Renal cortical epithelial cell (primary cell): ENCODE measurements at places on chromosomes 12 and 14. TPM values are rescaled to one million over a fixed set of nuclear protein-coding genes. Genes with fewer than 3 reads are reported as not detected.
A peak's percentile ranks its signal among the peaks of the same experiment; 100 is the strongest.

GRCh38 chr12:105072888-105073488, 11.3 kb downstream of the ALDH1L2 start:
- DNase-seq, result no peak

GRCh38 chr12:62192180-62192902, 67.9 kb upstream of the USP15 start:
- DNase-seq, result peak; percentile 77

- DNase-seq, result peak; percentile 78
These were observed 33.9 kb downstream of the BHLHE41 start for GRCh38 chr12:26090836-26091510.

DNA sequence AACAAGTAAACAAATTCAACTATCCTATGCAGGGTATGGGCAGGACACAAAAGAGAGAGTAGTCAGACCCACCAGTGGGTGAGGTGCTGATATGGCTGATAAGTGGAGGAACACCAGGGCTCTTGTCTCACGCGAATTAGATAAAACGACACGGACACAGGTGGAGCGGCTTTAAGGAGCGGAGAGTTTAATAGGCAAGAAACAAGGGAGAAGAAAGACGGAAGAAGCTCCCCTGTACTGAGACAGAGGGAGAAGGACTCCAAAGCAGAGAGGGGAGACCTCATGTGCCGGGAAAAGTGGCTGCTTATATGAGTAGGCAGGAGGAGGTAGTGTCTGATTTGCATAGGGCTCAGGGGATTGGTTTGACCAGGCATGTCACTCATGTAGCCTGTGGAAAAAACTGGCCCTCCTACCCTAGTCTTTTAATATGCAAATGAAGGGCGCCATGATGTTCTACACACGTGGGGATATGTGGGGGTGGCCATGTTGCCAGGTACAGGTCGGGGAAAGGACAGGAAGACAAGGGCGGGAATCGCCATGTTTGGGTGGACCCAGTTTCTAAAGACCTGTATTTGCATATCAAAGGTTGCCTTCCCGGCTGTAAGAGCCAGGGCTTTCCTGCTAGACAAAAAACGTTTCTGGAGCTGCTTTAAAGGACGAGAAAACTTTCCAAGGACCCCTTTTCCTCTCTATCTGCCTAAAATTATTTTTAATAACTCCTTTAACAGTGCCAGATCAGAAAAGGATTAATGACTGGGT, 28.8 kb downstream of the RPGRIP1 start:
- DNase-seq, result peak; percentile 96

DNA sequence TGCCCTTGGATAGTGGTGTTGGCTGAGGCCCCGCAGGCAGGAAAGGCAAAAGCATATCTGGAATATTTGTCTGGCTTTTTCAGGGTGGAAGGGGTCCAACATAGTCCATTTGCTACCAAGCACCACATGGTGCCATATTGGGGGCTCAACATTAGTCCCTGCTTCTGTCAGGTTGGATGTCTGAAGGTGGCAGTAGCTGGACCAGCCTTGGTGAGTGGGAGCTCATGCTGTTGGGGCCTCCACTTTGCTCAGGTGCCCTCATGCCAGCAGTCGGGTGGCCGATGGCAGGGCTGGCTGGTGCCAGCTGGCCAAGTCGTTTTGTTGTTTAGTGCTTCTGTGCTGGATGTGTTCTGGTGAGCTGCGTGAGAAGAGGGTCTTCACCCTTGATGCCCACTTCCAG, 135.3 kb downstream of the PAPOLA start:
- no peak for DNase-seq

DNA sequence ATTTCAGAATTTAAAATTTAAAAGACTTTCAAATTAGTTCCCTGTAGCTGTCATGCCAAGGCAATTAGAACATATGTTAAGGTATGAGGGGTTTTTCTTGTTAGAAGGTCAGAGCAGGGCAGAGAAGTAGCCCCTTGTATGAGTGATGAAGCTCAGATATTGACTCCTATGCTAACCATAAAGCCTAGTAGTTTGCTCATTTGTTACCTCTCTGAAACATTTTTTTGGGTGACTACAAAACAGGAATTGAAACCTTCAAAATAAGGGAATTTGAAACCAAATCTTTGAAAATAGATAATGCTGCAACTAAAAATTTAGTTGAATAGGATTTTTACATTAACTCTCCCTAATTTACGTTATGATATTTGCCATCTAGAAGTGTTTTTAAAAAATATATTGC, 333.5 kb downstream of the NAV3 start:
- DNase-seq, result no peak

GRCh38 chr14:70702161-70702560, 60.4 kb downstream of the TTC9 start:
- DNase-seq, result no peak

GRCh38 chr12:80192087-80192486, 92.8 kb downstream of the OTOGL start:
- DNase-seq, result no peak

GRCh38 chr12:29754235-29755189, 29.2 kb downstream of the TMTC1 start:
- no peak for DNase-seq

DNA sequence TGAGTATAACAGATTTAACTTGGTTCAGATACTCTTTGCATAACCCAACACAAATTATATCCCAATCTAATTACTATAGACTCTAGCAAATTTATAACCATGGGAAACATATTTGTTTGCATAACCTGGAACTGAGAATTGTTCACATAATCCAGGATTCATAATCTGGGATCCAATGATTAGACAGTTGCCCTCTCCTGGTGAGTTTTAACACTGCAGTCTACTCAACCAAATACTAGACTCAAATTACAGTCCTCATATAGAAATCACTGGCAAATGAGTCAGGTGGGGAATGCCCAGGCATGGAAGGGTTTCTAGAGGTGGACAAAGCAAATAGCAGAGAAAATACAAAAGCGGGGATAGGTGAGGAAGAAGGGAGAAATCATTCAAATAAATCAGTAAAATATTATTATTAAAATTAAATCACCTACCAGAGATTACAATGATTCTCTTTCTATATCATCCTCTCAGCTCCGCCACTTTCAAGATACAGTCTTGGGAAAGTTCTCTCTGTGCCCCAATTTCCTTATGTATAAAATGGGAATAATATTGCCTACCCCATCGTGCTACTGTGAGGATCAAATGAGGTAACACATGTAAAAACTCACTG, 9.4 kb downstream of the GCH1 start:
- DNase-seq, result peak; percentile 69

DNA sequence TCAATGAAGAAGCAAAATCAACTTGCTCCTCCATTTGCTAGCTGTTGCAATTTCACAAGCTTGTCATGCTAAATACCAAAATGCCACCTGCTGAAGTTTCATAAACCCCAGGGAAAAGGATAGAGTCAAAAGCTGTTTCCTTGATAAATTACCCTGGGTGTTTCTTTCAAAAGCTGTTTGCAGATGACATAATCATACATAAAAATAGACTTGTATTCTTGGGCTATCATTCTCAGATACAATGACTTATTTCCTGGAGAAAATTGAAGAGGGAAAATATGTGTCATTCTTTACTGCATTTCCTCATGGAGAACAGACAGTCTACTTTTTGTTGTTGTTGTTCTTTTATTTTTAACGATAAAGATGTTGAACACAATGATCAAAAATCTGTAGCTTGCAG, 119.2 kb downstream of the GALC start:
- no peak for DNase-seq

GRCh38 chr12:115755061-115755724, 522.3 kb downstream of the MED13L start:
- DNase-seq, result no peak

DNA sequence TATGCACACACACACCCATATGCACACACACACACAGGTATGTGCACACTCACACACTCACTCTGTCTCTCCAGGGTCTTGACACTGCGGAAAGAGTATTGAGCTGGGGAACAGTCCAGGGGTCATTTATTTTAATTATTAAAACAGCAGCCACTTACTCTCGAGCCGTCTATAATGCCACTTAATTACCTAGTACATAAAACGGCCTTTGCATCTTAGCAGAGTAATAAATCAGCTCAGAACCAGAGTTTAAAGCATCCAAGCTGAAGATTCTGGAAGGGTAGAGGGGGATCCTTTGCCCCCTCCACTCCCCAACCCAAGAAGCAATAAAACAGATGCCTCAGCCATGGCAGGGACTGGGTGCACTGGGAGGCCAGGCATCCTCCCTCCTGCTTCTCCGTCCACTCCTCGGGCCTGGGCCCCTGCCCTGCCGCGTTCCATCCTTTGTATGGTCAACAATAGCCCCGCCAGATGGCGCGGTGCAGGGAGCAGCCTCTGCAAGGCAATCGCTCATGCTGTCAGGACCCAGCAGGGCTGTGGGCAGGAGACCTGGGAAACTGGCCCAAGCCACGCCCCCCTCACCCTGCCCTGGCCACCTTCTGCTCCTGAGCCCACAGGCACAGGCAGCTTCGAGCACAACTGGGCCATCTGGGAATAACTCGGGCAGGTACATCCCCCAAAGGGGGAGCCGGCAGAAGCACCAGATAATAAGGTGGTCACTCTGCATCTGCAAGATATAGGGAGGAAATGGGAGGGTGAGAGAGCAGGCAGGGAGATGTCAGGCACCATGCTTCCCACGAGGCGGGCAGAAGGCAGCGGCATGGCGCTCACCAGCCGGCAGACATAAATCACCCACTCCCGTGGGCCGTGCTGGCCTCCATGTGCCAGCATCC, 40.9 kb downstream of the CCDC85C start:
- peak; percentile 80 for DNase-seq

GRCh38 chr14:104326848-104327247, 188.5 kb downstream of the KIF26A start:
- DNase-seq, result no peak

ACTR10 gene
- 74.3 and 85.4 TPM in 2 replicates for total RNA-seq

CAPZA3 gene
- total RNA-seq, result not detected in 2 replicates

ACSS3 gene
- 8.5 and 19.8 TPM in 2 replicates for total RNA-seq

AACS gene
- total RNA-seq, result 43.3 and 61.8 TPM in 2 replicates

SYNDIG1L gene
- total RNA-seq, result not detected in 2 replicates

AGAP2 gene
- total RNA-seq, result under 0.01 and 0.17 TPM in 2 replicates

LTB4R2 gene
- total RNA-seq, result 1.9 and 3.6 TPM in 2 replicates

PTHLH gene
- total RNA-seq, result 0.40 and 9.7 TPM in 2 replicates

KRT3 gene
- total RNA-seq, result not detected in 2 replicates

IGFBP6 gene
- 76.1 and 95.0 TPM in 2 replicates for total RNA-seq

KIF26A gene
- under 0.01 and 0.05 TPM in 2 replicates for total RNA-seq
